Activated CD8-positive, alpha-beta T cell treated with anti-CD3 and anti-CD28 coated beads for 36 hours (primary cell): ENCODE measurements at places on chromosomes 7 and 10. TPM values are rescaled to one million over a fixed set of nuclear protein-coding genes. Genes with fewer than 3 reads are reported as not detected.

Gene KIAA1217
- 1.3 TPM for total RNA-seq

DNA sequence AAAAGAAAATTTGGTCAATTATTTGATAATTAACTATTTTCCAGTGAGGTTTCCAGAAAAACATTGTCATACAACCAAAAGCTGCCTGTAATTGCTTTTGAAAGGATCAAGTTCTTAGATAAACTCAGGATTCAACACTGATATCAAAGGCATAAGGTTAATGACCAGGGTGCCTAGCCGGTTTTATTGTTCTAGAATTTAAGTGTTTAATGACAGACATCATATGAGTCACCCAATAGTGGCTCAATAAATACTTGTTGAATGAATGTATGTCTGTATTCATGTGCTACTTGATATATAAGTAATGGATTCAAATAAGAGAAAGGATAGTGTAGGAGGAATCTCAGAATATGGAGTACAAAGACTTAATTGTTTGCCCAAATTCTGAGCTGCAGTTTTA lies 196.1 kb upstream of the LRGUK start:
- H3K27ac ChIP-seq = no peak overlapping the region
- no peaks in the 10 kb centered on the region for H3K4me1 ChIP-seq
- H3K36me3 ChIP-seq = peaks cover 1% of the 10 kb centered on the region
- no peaks in the 10 kb centered on the region for H3K27me3 ChIP-seq

- H3K36me3 ChIP-seq = peaks cover 58% of the 10 kb centered on the region
- H3K4me1 ChIP-seq = peaks cover 25% of the 10 kb centered on the region
- no peak for DNase-seq
- H3K27me3 ChIP-seq = no peaks in the 10 kb centered on the region
- peak overlapping the region; percentile 65 for H3K27ac ChIP-seq
Observed at GRCh38 chr10:26743091-26743490, 45.6 kb downstream of the PDSS1 start.

DNA sequence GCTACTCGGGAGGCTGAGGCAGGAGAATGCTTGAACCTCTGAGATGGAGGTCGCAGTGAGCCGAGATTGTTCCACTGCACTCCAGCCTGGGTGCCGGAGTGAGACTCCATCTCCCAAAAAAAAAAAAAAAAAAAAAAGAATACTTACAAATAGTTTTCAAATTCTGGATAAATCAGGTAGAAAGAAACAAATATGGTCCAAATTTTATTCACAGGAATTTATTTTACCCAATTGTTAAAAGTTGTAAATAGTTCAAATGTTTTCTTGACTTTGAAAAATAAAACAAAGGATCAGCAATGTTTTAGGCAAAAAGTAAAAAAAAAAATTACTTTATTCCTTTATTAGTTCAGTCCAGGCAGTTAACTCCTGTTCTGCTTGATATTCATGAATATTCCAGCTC lies 172.9 kb upstream of the NAMPT start:
- no peak overlapping the region for H3K4me3 ChIP-seq
- DNase-seq = no peak
- H3K27ac ChIP-seq = no peak overlapping the region

DNA sequence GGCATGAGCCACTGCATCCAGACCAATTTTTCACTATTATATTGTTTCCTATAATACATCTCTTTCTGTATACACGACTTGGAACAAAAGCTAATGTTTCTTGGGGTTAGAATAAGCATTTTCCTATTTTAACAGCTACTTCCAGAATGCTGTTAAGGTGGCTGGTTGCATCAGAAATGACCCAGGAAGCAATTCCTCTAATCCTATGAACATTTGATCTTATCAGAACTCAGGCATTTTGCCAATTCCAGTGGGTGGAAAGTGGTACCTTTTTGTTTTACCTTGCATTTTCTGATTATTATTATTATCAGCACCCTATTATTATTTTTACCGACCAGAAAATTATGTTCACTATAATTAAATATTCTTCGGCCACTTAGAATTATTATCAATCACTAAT lies 73.3 kb downstream of the NDUFB2 start:
- H3K27ac ChIP-seq = no peak overlapping the region
- DNase-seq = no peak
- H3K27me3 ChIP-seq = no peaks in the 10 kb centered on the region
- H3K4me1 ChIP-seq = no peaks in the 10 kb centered on the region
- peaks cover 32% of the 10 kb centered on the region for H3K36me3 ChIP-seq

GRCh38 chr7:154867068-154867467 lies 135.9 kb downstream of the PAXIP1 start:
- no peaks in the 10 kb centered on the region for H3K4me1 ChIP-seq
- H3K4me3 ChIP-seq = no peak overlapping the region
- no peak for DNase-seq
- H3K27me3 ChIP-seq = peaks cover 29% of the 10 kb centered on the region
